ENCODE measurements at places on chromosomes 1 and 21. TPM values are rescaled to one million over a fixed set of nuclear protein-coding genes. Genes with fewer than 3 reads are reported as not detected.

- peak; percentile 36 for DNase-seq
Observed at GRCh38 chr1:63704443-63704842, 69.4 kb upstream of the ROR1 start.

GRCh38 chr1:1324084-1324523, 356 bp downstream of the INTS11 start:
- DNase-seq = no peak

AIRE gene
- polyA plus RNA-seq = 0.02 TPM

- DNase-seq = no peak
Observed at GRCh38 chr1:228092342-228093049, 10.0 kb downstream of the ARF1 start.

- no peak for DNase-seq
Observed at GRCh38 chr21:46021398-46021797, 39.8 kb downstream of the COL6A1 start.

- peak; percentile 94 for DNase-seq
Observed at GRCh38 chr1:24413350-24414163, at the start of gene STPG1. Gene STPG1 (minus strand): TSS chr1:24413782. CDS start chr1:24401388, 12,394 bp downstream.

DNA sequence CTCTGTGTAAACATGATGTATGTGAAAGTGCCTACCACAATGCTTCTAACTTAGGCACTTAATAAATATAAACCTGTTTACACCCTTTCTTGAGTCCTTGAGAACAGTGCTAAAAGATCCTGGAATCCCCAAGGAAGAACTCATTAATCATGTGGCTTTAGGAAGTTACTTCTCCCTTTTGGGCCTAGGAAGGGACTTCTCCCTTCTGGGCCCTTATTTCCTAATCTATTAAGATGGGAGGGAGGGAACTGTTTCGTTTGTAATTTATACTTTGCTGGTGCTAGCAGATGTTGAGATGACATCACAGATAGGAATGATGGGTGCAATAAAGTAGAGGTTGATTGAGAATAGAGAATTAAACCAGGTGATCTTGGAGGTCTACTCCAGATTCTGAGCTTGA, 1.2 kb downstream of the BTF3L4 start:
- no peak for DNase-seq

- DNase-seq = no peak
Observed at GRCh38 chr1:43066578-43066977, 105.5 kb downstream of the EBNA1BP2 start.

- DNase-seq = no peak
Observed at GRCh38 chr1:153399401-153400055, 8.7 kb upstream of the S100A8 start.

DNA sequence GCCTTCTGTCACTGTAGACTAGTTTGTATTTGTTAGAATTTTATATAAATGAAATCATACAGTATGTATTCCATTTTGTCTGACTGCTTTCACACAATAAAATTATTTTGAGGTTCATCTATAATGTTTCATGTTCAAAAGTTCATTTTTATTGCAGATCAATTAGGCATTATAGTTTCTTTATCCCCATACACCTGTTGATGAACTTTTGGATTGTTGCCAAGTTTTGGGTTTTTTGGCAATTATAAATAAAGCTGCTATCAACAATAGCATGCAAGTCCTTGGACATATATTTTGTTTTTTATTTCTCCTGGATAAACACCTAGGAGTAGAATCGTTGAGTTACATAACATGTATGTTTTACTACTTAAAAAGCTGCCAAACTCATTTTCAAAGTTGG, 47.1 kb upstream of the FAM3B start:
- no peak for DNase-seq

GRCh38 chr1:38061883-38062328, 15.3 kb upstream of the POU3F1 start:
- no peak for DNase-seq

- no peak for DNase-seq
Observed at GRCh38 chr1:213507472-213508223, 456.6 kb downstream of the RPS6KC1 start.

GRCh38 chr1:10762153-10762523, 34.3 kb downstream of the CASZ1 start:
- DNase-seq = peak; percentile 72

- no peak for DNase-seq
Observed at GRCh38 chr1:156592158-156592909, 758 bp downstream of the NAXE start.

DNA sequence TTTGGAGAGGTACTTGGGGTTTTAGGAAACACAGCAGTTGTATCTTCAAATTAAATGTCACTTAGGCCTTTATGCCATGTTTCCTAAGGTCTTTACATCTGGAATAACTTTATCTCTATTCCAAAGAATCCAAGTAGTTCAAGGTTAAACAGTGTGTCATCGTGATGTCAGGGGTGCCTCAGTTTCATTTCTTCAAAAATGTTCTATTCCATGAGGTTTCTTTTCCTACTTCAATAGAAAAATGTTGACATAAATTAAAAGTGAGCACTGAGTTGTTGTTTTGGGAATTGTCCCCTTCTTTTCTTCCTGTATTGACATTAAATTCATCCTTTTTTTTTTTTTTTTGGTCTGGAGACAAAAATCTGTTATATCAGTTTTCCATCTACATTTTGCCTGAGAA, 160.6 kb upstream of the C21orf91 start:
- no peak for DNase-seq

GRCh38 chr1:152513081-152513480, 1.2 kb upstream of the CRCT1 start:
- DNase-seq = no peak

NCMAP gene
- 6.3 TPM for polyA plus RNA-seq

DNA sequence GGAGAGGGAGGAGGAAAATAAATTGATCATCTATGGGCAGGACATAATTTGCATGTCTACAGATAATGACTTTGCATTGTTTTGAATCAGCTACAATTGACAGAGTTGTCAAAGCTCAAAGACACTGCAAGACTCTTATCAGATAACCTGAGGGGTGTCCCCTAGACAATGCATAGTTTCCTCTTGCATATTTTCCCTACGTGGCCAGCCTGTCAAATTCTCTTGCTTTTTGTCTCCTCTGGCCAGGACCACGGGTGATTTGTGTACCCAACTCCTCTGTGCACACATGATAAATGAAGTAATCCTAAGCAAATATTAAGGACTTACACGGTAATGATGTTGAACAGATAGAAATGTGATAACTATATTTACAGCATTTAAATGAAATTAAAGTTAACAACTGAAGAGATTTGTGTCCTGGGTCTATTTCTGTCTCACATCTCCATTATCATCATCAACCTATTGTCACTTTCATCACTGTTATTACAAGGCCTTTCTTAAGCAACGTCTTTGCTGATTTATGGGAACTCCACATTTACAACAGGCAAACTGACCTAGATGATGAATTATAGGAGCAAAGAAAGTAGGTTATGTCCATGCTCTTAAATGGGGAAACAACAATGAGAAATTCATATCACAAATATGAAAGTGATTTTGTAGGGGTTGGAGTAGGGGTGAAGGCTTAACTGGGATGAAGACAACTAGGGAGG, 18.8 kb downstream of the BATF3 start:
- DNase-seq = no peak

DNA sequence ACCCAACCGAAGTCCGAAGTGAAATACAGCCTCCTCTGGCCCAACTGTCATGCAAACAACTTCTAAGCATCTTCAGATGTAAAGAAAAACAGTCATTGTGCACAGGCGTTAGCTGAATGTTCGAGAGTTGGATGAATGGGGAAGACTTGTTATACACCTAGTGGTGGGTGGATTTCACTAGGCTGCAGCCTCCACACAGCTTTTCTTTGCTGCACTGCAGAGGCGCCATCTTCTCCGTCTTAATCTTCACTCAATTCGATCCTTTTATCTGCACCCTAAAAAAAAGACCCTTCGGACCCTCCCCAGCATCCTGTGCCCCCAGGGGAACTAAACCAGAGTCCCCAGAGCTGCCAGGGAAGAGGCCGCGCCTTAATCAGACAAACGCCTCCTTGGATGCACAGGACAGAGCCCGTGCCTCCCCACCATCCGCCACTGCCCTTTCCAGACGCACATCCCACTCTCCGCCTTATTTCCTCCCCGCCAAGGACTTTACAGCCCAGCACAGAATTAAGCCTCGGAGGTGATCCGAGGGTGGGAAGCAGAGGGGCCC, 1.4 kb downstream of the APP start:
- DNase-seq = peak; percentile 58

GRCh38 chr1:232521660-232522059, 108.3 kb downstream of the SIPA1L2 start:
- no peak for DNase-seq

DNA sequence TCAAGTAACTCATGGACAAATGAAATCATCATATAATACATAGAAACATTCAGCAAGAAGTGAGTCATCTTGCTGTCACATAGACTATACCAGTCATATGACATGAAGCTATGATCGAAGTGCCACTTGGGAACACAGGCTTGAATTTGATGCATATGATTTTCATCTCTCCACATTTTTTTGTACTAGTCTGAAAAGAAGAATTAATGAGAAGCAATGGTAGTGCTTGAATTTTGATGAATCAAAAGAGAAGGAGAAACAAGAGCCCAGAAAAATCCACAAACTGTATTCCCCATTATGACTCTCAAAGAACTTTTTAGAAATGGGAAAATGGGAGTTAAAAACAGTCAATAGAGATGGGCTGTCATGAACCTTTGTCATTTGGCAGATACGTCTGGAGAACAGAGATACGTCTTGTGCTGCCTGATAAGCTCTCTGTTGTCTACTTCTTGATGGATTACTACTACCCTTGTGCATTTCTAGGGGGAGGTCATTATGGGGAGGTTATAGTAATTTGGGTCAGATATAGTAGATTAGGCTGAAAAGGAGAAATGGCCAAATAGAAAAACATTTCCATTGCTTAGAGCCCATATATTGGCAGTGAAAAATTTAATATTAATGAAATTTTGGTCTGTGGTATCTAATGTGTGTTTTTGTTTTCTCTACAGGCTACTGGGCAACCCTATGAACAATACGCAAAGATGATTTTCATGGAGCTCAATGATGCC, 8.0 kb upstream of the LEPR start:
- DNase-seq = no peak

BLACAT1 gene
- polyA plus RNA-seq = not detected

All from pancreas (tissue), 10 donors.